ENCODE measurements at places on chromosomes 13 and 19.
A peak's percentile ranks its signal among the peaks of the same experiment; 100 is the strongest.

- no peak for DNase-seq
Observed at GRCh38 chr19:6358003-6358402, 3.3 kb upstream of the CLPP start.

- DNase-seq: no peak
Observed at GRCh38 chr13:77741597-77741972, 44.1 kb downstream of the SLAIN1 start.

- no peak for DNase-seq
Observed at GRCh38 chr13:108996430-108996829, 367.0 kb downstream of the MYO16 start.

DNA sequence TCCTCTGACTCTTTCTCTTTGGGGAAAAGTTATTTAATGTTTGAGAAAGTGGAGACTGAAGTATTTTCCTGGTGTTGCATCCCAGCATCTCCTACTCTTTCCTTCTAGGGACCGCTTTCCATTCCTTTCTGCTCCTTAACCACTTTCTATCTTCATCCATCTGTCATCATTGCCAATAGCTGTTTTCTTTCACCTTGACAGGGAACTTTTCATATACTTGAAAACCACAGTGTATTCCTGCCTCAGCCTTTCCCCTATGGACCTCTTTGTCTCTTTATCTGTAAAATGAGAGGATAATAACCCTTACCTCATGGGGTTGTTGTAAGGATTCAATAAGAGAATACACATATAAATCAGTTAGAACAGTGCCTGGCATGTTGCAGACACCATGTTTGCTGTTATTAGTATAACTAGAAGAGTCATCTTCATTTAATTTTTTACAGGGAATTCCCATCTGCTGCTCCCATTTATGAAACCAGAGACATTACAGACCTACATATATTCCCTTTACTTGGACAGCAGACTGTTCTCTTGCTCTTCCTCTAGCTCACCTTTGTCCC, 31.8 kb downstream of the LCP1 start:
- no peak for DNase-seq

- DNase-seq: no peak
Observed at GRCh38 chr19:50239921-50240590, 36.6 kb downstream of the MYH14 start.

DNA sequence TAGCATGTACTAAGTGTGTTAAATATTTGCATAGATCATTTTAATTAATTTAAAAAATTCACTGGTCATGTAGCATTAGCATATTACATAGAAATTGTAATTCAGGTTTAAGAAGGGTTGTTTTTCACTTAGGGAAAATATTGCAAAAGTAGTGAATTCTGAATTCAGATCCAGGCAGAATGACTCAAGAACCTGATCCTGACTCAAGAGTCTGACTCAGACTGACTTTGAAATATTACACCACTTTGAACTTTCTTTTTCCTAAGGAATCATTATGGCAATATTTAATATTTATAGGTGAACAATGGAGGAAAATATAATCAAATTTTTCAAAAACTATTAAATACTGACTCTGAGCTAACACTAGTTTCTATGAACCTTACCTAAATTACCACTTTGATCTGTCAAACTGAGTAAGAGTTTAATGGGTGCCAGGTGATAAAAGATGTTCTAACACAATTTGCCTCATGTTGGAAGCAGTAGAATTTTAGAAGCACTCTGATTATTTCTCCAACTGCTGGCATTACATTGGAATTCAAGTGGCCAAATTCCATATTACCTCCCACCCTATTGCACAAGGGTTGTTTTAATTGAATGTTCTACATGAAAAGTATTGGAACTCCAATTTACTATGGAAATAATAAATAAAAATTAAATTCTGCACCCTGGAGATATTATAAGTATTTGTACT, 261.6 kb downstream of the SLITRK1 start:
- DNase-seq: no peak

DNA sequence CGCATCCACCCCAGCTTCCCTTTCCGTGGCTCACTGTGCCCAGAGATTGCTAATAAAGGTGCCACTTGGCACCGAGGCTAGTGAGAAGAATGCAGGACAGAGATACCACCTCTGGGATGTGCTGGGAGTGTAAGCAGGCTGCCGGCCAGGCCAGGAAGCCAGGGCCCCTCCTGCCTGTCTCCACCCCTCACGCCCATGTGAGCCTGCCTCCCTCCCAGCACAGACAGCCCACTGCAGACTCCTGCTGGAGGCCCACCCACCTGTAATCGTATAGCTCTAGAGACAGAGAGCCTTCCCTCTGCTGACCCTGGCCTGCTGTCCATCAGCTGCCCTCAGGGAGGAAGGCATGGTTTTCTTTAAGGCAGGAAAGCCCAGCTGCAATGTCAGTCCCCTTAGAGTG, 13.9 kb downstream of the VSTM2B start:
- DNase-seq: no peak

GRCh38 chr19:27753622-27754021, 1459.3 kb downstream of the UQCRFS1 start:
- DNase-seq: no peak

DNA sequence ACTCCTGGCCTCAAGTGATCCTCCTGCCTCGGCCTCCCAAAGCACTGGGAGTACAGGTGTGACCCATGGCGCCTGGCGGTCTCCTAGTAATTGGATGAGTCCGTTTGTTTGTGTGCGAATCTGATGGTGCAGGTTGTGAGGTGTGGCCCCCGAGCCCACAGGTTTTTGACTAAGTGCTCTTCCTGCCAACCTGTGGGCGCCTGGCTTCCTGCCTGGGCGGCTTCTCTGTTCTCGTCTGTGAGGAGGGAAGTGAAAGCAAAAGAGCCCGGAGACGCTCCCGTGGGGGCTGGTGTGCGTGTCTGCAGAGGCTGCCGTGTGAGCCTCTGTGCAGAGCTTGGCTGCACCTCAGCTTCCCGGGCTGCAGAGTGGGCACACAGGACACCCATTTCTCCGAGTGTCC, 10.0 kb downstream of the ARHGAP45 start:
- peak; percentile 90 for DNase-seq

DNA sequence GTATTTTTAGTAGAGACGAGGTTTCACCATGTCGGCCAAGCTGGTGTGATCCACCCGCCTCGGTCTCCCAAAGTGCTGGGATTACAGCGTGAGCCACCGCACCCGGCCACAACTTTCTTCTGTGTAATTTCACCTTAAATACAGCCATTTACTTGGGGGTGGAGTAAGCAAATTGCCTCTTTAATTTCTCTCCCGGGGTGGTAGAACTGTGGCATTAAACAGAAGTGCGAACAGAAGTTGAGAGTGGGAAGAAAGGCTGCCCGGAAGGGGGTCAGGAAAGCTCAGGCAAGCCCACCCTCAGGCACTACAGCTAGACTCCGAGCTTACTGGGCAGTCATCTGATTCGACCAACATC, 475 bp upstream of the DNAJC15 start:
- DNase-seq: no peak

GRCh38 chr19:17448131-17448967, at the start of gene TMEM221:
TMEM221 (minus strand) TSS chr19:17448668; CDS start chr19:17448462, 206 bp downstream.
- peak; percentile 48 for DNase-seq

GRCh38 chr13:102870677-102871415, 25.0 kb downstream of the ERCC5 start:
- DNase-seq: peak; percentile 21

- no peak for DNase-seq
Observed at GRCh38 chr13:50285283-50285682, 270.0 kb downstream of the KCNRG start.

DNA sequence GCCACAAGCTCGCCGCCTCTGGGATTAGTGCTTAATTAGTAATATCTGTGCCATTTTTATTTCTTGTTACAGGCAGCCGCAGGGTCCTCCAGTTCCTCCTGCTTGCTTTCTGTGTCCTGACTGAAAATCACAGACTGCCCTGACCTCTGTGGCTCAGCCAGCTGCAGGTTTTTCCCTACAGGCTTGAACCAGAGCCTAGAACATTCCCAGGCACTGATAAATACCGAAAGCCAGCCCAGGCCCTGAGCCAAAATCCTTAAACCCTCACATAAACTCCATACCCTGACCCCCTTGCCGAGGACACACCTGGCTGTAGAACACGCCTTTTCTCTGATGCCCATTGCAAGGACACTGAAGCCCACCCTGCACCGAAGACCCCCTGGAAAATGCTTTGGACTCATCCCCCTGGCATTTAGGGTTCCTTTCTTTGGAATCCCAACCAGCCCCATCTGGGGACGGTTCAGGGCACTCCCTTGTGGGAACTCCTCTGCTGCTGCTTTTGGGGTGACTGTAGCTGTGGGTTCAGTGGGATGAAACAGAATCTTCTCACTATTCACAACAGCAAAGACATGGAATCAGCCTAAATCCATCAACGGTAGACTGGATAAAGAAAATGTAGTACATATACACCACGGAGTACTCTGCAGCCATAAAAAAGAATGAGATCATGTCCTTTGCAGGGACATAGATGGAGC, 15.5 kb downstream of the DPP9 start:
- DNase-seq: no peak
